ENCODE measurements at places on chromosomes 1 and 21.

GRCh38 chr1:206658264-206658980, 23.1 kb downstream of the DYRK3 start:
- peak; percentile 45 for DNase-seq

GRCh38 chr1:107964336-107965109, 457 bp downstream of the VAV3 start:
- DNase-seq, result peak; percentile 34

DNA sequence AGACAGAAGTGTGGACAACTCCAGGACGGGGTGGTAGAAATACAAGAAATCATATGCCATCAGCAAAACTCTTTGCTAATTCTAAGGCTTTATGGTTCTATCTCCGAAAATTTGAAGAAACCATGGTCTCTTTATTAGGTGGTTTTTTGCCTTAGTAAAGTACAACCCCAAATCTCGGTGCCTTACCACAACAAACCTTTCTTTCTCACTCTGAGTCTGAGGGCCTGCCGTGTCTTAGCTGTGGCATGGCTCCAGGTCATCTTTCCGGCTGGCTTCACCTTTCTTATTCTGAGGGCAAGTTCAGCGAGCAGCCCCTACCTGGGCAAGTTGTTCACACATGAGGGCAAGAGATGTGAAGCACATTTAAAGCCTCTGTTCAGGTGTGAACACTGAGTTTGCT, 280.6 kb downstream of the TTLL7 start:
- DNase-seq, result no peak

GRCh38 chr1:112637254-112638109, 17.9 kb downstream of the CAPZA1 start:
- no peak for DNase-seq

Measured in RWPE1 (cell line).